Activated T-helper 2 cell treated with anti-CD3 and anti-CD28 coated beads, Interferon-gamma antibody, Interleukin-2, Interleukin-4, amounts not matched to agents 10 μg/mL and 5 μg/mL and 100 μg/mL, durations not matched to agents 14 hours and 24 hours and 36 hours (primary cell): ENCODE measurements at places on chromosomes 5 and 9.

DNA sequence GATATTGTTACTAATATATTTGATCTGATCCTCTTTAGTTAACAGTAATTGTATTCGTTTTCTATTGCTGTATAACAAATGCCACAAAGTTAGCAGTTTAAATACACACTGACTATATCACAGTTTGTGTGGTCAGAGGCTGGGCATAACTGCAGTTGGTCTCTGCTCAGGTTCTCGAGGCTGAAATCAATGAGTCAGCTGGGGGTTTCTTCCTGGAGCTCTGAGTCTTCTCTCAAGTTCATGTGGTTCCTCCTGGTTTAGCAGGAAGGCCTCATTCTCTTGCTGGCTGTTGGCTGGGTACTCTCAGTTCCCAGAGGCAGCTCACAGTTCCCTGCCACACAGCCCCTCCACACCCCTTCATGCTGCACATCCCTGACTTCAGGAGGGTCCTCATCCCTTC lies 20.7 kb downstream of the COL23A1 start:
- DNase-seq, result no peak

- no peak for DNase-seq
Measured at GRCh38 chr5:140881889-140882590, at the start of gene PCDHA13. Gene PCDHA13, plus strand, starts transcription at chr5:140882124. Its CDS starts 145 bp downstream, at chr5:140882269.

- DNase-seq, result no peak
Measured at GRCh38 chr9:128382261-128382660, 11.1 kb downstream of the URM1 start.

- no peak for DNase-seq
Measured at GRCh38 chr9:98161851-98162250, 30.6 kb downstream of the CORO2A start.

DNA sequence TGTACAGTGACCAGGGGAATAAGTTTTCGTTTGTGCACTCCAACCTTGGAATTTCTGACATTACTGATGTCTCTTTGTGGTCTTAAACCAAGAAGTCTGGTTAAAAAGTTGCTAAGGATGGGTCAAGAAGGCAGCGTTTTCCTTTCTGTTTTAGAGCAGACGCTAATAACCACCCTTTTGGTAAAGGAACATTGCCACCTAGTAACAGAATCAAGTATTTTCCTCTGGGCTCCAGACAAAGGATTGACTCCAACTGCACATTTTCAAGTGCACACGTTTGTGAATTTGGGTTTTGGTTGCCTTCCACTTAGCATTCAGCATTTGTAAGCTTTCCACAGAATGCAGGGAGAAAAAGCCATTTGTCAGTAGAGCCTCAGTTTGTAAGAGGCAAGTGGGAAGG lies 22.2 kb upstream of the CEP78 start:
- no peak for DNase-seq

DNA sequence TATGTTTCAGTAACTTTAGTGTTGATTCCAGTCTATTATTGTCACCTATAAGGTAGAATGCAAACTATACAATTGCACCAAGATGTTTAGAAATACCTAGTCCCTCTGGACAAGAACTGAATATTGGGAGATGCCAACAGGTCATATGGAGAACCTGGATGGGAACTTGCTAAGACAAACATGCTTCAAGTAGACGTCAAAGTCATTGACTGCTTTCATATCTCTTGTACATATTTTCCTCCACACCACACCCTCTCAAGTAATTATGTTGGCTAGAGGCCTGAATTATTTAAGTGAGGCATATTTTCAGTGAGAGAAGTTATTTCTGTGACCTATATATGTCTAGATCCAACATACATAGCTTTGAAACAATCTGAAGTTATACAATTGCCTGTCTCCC lies 453.3 kb downstream of the ELAVL2 start:
- no peak for DNase-seq

DNA sequence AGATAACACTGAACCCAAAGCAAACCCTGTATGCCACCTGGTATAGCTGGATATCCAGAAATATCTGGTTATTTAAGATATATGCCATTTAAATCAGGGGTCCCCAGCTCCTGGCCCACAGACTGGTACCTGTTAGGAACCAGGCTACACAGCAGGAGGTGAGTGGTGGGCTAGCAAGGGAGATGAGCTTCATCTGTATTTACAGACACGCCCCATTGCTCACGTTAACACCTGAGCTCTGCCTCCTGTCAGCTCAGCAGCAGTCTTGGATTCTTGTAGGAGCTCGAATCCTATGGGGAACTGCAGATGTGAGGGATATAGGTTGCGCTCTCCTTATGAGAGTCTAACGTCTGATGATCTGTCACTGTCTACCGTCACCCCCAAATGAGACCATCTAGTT lies 646.6 kb downstream of the TLE4 start:
- no peak for DNase-seq

DNA sequence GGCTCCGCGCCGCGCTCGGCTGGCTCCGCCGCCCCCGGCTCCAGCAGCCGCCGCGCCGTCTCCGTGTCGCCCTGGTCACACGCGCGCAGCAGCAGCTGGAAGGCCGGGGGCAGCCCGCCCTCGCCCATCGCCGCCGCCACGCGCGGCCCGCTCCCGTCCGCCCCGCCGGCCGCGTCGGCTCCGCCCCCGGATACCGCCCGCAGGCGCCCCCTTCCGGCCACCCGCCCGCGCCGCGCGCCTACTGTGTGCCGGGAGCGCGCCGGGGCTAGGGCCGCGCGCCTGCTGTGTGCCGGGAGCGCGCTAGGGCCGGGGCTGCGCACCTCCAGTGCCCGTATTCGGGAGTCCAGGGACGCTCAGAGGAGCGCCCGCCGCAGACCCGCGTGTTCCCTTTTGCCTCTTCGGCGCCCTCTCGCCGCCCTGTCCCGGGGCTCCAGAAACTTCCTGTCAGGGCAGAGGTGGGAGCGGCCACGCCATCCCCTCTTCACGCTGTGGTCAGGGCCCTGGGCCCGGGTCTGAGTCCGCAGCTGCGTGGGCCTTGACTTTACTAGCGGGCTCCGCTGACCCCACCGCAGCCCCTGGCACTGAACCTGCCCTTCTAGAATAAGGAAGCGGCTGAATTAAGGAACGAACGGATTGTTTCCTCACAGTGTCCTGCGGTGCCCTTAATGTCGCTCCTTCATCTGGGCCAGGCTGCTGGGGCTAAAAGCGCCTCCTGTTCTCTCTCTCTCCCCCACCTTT lies at the start of gene ANKS6:
ANKS6 (minus strand) TSS at position 192 of the 738 bp plus-strand sequence; CDS start at position 128, 64 bp downstream.
- peak; percentile 78 for DNase-seq

GRCh38 chr5:159458217-159458711 lies 128.0 kb upstream of the IL12B start:
- DNase-seq, result no peak

GRCh38 chr5:110852053-110852452 lies 113.2 kb downstream of the SLC25A46 start:
- no peak for DNase-seq
